ENCODE measurements at places on chromosomes 7 and 10.

GRCh38 chr10:52679117-52679516 is 93.5 kb downstream of the MBL2 start:
- DNase-seq = no peak

- peak; percentile 7 for DNase-seq
These were observed 76.2 kb upstream of the CCDC71L start for GRCh38 chr7:106737202-106737562.

GRCh38 chr10:96337106-96337505 is 21.7 kb downstream of the OPALIN start:
- no peak for DNase-seq

- DNase-seq = no peak
These were observed 56.8 kb upstream of the YAE1 start for GRCh38 chr7:39509436-39509835.

DNA sequence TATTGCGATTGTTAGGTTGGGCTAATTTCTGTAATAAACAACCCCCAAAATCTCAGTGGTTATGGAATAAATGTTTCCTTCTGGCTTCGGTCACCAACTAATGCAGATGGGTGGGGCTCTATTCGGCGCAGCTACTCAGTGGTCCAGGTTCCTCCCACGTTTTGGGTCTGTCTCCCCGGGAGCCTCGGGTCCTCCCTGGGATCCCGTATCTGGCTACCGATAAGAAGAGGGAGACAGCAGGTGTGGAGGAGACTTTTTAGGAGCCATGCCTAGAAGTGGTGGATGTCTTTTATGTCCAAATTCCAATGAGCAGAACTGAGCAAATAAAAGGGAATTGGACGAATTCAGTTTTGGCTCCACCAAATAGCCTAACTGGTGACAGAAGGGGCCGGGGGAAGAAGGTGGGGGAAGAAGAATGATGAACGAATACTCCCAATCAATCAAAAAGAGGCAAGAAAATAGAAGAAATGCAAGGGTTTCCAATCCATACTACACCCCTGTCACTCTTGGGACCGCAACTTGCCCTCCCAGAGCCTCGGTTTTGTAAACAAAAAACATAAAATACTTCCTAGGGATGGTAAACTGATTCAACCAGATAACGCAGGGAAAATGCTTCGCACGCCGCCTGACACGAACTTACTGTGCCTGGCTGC is 498 bp upstream of the C10orf53 start:
- DNase-seq = no peak

DNA sequence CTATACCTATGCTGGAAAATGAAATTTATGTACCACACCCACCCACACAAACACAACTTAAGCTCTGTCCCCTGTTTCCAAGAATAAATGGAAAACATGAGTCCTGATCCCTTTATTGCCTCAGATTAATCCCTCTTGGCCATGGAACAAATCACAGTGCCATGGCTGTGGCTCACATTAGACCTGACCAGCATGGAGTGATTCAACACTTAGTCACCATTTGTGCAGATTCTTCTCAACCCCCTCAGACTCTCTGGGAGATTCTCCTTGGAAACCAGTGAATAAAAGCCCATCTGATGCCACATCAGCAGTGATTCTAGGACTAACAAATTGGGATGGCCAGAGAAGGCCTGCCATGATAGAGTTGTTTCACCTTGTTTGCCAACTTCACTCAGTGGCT is 204.4 kb upstream of the TMEM72 start:
- no peak for DNase-seq

GRCh38 chr7:142961973-142962926 is at the start of gene KEL:
TSS of gene KEL (minus strand) at chr7:142962363. CDS start at chr7:142962206, 157 bp downstream.
- DNase-seq = no peak

DNA sequence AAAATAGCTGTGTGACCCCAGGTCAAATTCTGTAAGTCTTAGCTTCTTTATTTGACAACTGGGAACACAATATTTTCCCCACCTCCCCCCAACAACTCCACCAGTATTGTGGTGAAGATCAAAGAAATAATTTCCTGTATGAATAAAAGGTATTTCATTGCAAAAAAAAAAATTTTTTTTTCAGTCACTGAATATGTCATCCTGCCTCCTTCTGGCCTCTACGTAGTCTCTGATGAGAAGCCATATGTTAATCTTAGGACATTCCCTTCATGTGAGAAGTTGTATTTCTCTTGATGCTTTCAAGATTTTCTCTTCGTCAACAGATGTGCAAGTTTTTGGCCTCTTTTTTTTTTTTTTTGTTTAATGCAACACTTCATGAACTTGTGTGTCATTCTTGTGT is 33.0 kb downstream of the ZNF33A start:
- no peak for DNase-seq

GRCh38 chr7:74289018-74289658 is at the start of gene CLIP2:
TSS of gene CLIP2 (plus strand) at chr7:74289407. CDS start at chr7:74317547, 28,140 bp downstream.
- DNase-seq = peak; percentile 78

DNA sequence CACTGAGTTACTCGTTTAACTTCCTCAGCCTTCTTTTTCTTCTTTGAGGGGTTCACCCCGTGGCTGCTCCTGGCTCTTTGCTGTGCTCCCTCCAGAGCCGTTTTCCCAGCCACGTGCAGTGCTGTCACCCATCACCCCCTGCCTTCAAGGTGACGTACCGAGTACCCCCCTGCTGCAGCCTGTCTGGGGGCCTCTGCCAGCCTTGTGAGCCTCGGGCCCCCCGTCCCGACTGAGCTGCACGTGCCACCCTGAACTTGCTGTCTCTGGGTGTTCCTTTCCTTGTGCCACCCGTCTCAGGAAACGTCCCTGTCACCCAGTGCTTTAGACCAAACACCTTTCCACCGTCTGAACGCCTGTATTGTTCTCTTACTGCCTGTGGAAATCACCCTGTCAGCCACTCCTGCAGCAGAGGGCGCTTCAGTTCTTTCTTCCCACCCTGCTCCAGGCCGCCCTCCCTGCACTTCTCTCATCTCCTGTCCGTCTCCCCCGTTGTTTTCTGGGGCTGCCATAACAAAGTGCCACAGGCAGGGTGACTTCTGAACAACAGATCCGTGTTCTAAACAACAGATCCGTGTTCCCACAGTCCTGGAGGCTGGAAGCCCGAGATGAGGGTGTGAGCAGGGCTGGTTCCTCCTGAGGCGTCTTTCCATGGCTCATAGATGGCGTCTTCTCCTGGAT is 44.6 kb downstream of the WDR37 start:
- DNase-seq = no peak

DNA sequence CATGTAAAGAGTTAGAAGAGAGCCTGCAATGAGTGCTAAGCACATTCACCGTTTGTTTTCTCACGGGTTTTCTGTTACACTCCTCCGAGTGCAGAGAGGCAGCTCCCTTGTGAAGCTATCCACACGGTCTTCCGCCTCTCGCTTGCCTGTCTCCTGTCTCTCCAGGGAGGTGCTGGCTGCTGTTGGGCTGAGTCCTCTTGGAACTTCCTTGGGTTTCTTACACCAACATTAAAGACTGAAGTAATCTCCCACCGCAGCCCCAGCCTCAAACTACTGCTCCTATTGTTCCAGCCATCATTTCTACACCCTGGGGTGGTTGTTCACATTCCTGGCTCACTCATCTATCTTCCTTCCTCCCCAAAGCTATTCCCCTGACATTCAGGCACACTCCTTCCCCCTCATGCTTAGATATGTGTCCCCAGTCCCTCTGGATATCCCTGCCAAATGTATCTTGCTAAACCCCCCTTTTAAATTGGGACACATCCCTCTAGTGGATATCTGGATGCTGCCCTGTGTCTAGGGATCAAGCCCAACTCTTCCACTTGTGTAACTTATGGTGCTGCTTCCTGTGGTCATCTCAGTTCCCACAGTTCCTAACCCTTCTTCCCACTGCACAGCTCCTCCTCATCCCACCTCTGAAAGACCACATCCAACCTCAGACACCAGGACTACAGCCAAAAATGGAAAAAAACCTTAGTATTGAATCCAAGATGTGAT is 14.1 kb downstream of the ESYT2 start:
- peak; percentile 34 for DNase-seq

DNA sequence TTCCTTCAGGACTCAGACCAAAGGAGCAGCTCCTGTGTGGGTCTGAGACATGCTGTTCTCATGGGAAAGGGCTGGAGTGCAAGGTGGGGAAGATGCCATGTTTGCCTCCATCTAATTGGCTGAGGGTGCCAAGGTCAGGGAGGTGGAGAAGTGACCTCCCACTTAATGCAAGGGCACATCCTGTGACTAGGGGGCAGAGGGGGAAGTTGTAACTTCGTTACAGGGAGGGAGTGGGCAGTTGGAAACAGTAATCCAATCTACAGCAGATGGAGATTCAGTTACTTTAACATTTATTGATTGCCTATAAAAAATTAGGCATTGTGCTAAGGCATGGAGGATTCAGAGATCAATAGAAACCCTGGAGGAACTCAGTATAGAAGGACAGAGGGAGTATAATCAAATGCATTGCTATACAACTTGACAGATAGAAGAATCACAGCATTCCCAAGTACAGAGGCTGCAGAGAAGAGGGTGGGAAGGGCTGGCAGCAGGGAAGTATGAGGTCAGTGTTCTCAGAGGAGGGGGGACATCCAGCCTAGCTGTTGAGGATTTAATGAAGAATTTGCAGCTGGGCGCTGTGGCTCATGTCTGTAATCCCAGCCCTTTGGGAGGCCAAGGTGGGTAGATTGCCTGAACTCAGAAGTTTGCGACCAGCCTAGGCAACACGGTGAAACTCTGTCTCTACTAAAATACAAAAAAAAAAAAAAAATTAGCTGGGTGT is 75.9 kb downstream of the CCNY start:
- DNase-seq = no peak

GRCh38 chr10:126158133-126158892 is 230.0 kb downstream of the ADAM12 start:
- no peak for DNase-seq

DNA sequence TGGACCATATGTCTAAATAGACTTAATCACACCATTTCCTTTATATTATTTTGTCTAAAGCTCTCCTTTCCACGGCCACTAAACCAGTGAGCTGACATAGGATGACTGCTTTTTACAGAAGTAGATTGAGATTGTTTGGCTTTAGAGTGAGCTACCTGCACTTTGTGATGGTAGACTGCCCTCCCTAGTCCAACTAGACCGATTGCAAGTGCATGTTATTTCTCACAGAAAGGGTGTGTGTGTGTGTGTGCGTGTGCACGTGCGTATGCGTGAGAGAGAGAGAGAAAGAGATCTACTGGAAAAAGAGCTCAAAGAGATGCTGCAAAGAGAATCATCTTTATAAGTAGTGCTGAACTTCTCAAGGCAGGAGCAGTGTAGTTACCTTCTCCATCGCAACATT is 60.7 kb downstream of the VCL start:
- DNase-seq = no peak

- DNase-seq = no peak
These were observed 9.0 kb upstream of the RSBN1L start for GRCh38 chr7:77687100-77687746.
